AG08396 (cell line): ENCODE measurements at places on chromosomes 5 and 9.
A peak's percentile ranks its signal among the peaks of the same experiment; 100 is the strongest.

DNA sequence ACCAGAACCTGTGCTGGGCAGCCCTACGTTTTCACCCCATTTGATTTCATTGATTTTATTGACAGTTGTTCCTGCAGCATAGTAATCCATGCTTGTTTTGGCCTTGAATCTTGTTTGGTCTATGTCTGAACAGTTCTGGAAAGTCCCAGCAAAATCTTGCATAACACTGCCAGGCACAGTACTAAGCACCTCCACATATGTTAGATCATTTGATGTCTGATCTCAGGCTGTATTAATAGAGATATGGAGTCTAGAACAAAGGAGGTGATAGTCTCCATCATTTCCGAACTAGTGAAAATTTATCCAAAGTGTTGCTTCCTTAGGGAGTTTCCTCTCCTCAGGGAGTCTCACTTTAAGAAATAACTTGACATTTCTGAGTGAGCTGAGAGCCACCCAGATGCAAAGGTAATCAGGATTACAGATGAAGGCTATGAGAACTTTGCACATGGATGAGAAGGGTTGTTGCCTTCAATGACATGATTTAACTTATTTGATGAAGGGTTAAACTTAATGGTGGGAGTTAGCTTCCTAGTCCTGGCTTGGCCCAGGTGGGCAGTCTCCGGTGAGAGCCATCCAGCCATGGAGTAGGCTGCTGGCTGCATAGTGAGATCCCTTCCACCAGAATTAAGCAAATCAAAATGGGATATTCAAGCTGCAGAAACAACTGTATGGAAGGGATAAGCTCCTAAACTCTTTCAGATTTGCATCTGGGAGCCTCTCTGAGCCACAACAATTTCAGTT lies 173.8 kb upstream of the MVB12B start:
- DNase-seq, result no peak

DNA sequence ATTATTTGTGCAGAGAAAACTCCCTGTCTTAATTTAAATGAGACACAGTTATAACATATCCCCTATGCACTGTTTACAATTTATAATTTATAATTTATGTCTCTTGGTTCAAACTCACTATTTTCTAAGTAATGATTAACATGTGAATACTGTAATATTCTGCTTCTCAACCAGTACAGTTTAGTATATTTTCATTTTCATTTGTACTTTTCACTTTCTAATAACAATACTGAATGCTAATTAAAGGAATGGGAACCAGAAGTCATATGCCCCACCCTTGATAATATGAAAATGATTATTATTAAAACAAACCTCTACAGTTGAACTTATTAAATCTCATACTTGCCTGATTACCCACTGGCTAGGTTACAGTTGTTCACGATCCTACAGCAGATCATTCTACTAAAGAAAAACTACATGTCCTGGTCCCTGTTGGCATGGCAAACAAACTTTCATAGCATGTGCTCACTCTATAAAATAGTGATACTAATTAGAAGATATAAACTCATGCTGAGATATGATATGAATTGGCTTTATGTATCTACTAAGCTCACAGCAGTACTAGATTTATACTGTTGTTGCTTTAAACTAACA lies 66.4 kb downstream of the POU5F2 start:
- no peak for DNase-seq

DNA sequence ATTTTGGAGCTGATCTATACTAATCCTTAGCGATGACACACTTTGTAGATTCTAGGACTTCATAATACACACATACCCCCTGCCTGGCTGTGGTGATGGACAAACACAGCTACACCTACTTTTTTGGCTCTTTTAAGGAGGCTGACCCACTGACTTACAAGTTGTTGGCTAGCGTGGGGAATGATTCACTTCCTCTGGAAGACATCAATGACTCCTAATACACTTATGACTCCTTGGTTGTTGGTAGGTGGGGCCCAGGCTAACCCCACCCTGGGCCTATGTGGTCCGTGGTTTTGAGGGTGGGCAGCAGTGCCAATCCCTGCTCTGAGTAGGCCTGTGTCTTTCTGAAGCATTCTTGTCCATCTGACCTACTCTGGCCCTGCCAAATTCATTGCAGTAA lies 144.4 kb downstream of the SLC12A2 start:
- DNase-seq, result peak; percentile 26

DNA sequence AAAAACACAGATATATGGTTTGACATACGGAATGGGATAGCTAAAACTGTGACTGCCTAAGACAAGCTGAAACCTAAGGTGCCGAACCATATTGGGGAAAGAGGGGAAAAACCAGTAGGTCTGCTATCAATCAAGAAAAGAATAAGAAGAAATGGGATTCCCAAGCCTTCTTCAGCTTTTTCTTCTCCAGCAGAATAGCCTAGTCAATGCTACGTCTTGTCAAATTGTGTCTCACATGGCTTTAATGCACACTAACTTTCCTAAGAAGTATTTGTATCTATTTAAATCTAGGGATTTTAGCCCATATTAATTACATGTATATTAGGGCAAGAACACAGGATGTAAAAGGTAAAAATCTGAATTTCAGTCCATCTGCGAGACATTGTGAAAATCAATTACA lies 797 bp upstream of the FBXO38 start:
- DNase-seq, result no peak

DNA sequence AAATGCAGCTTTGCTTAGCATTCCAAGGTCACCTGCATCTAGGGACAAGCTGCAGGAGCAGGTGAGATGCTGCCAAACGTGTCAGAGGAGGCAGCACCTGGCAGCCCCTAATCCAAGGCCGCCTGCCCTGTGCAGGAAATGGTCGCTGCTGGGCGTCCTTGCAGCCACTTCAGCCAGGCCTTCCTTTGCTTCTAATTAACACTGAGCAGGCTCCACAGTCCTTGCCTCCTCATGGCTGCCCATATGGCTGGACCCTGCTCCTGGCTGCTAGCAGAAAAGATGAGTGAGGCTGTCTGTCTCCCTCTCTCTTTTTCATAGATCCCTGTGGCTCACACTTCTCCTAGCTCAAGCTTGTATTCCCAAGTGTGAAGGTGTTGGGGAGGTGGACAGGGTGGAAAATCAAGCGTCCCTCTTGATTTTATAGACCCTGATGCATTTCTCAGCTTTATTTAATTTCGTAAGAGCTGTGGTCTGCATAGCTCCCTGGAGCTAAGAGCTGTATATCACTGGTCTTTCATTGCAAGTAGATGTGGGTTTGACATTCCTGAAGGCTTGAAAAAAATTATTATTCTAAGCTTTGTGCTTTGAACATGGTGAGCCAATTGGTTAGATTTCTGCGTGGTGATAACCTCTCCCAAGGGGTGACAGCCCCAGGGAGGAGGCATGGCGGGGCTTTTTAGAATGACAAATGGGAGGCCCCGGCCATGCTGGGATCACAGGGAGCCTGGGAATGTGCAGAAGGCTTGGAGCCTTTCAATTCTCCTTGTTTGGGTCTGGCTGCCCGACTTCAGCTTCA lies 193.8 kb downstream of the SLIT3 start:
- no peak for DNase-seq

DNA sequence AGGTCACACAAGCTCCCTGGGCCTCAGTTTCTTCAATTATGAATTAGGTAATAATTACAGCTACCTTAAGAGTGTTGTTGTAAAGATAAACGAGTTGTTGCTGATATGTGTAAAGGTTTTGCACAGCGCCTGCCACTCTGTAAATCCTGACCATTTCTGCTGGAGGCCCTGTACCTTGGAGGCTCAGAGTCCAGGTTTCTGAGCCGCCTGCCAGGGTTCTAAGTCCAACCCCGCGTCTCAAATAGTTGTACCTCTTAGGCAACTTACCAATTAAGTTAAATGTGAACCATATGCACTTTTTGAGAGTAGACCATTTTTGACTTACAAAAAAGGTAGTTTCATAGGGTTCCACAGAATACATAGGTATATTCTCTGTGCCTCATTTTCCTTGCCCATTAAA lies 156.8 kb upstream of the KLF9 start:
- DNase-seq, result no peak

DNA sequence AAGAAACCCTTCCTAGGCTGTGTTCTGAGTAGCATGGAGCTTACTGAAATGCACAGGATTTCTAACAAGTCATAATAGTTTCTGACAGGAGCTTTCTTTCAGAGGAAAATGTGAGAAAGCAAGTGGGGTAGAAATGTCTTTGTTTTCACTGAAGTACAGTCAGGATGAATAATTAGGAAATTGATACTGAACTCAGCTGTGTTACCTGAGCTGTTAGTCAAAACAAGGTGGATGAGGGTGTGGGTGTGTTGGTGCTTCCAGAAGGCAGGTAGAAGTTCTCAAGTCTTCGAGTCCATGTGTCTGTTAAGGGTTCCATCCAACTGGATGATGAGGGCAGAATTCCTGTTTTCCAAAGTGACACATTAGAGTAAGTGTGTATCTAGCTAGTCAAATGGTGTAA lies 122.4 kb downstream of the BASP1 start:
- no peak for DNase-seq

DNA sequence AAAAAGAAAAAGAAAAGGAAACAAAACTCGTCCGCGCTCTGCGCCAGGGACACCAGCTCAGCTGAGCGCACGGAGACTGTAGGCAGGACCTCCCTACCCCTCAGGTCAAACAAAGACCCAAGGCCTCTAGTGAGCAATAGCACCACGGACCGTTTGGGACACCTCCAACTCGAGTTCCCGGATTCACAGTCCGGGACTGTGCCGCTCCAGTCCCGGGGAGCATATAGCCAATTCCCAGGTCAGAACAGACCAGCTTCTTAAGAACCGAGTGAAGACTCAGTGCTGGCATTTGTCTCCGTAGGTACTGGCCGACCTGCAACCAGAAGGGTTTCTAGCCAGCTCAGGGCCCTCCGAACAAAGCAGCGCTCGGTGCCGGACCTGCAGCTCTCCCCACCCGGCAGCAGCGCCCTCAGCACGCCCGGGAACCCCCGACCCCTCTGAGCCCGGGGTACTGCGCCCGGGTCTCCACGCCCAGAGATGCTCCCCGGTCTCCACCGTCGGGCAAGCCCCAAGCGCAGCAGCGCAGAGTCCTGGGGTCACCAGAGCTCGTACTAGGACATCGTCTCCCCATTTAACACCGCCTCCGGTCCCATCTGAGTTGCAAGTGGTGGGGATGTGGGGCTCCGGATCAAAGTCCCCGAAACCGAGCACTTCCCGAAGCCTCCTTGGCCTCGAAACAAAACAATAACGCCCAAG lies 591 bp downstream of the ABCA1 start:
- peak; percentile 52 for DNase-seq

DNA sequence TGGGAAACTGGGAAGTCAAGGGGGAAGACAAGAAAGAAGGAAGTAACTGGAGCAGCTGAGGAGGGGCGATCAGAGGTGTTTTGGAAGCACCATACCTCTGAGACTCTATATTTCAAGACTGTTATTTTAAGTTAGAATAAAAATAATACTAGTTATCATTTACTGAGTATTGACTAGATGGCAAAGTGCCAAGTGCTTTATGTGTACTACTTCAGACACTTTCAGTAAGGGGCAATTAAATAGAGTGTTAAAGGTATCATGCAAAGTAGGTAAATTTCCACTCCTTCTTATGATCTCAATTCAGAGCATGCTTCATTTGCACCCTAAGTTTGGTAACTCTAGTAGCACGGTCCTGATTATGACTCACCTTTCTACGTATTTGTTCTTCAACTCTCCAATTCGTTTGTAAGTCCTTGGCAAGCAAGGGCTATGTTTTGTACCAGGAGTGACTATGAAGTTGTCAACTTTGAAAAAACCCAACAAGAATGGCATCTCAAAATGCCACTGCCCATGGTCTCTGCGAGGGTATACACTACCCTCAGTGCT lies 152.4 kb upstream of the RAPGEF1 start:
- no peak for DNase-seq

DNA sequence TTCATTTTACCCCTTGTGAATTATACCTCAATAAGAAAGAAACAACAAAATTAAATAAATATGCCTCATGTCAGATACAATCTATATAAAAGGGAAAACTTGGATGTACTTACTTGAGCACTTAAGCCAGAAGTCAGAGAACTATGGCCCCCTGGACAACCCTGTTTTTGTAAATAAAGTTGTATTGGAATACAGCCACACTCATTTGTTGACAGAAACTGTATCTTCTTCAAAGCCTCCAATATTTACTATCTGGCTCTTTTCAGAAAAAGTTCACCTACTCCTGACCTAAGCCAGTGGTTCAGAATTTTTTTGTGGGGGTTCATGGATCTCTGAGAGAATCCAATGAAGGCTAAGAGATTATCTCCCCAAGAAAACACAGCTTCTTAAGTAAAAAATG lies 45.3 kb upstream of the RASEF start:
- no peak for DNase-seq

GRCh38 chr5:158538506-158539074 lies 561.1 kb downstream of the EBF1 start:
- no peak for DNase-seq

DNA sequence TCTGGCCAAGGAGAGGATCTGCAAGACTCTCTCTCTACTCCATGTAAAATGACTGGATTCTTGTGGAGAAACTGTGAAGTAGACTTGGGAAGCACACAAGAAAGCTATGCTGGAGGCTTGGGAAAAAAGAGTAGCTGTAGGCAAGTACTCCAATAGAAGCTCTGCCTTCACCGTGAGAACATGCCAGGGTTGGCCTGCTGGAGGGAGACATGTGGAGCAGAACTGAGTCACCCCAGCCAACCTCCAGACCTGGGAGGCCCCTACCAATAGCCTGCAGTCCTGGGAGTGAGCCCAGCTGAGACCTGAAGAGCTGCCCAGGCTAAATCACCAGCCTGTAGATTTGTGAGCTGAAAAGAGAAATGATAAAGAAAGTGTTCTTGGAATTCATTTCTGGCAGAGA lies 66.6 kb downstream of the DEPDC1B start:
- DNase-seq, result peak; percentile 59

GRCh38 chr5:150085950-150086715 lies at the start of gene CSF1R:
Gene CSF1R, minus strand, starts transcription at chr5:150086554. Its CDS starts 127 bp downstream, at chr5:150086427.
- DNase-seq, result no peak

- DNase-seq, result no peak
Observed at GRCh38 chr5:3343211-3343610, 252.4 kb upstream of the IRX1 start.

DNA sequence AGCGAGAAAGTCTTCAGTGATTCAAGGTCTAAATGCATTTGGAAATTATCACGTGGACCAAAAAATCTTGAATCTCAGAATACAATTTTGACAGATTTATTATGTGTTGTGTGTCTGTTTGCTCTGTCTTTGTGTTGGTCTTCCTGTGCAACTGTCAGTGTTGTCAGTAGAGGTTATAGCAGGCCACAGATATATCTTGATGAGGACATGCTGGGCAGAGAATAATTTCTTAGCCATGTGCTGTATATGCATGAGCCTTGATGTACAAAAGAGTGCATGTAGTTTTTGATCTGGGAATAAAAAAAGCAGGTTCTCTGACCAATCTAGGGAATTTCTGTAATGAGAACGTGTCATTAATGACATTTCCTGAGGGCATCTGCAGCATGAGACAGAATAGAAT lies 57.6 kb downstream of the ZSWIM6 start:
- no peak for DNase-seq

DNA sequence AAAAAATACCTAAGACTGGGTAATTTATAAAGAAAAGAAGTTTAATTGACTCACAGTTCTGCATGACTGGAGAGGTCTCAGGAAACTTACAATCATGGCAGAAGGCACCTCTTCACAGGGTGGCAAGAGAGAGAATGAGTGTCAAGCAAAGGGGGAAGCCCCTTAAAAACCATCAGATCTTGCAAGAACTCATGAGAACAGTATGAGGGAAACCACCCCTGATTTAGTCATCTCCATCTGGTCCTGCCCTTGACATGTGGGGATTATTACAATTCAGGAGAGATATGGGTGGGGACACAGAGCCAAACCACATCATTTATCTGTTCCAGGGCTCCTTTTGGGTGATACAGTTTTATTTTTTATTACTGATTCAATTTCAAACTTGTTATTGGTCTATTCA lies 23.2 kb upstream of the ADAMTS16 start:
- DNase-seq, result no peak

- no peak for DNase-seq
Observed at GRCh38 chr9:105198023-105198422, 46.4 kb upstream of the SLC44A1 start.

GRCh38 chr5:108762660-108763059 lies 15.0 kb downstream of the FER start:
- DNase-seq, result no peak
